ENCODE measurements at places on chromosomes 16 and 17. TPM values are rescaled to one million over a fixed set of nuclear protein-coding genes. Genes with fewer than 3 reads are reported as not detected.

CCDC154 gene
- total RNA-seq = 1.3 TPM

KCNG4 gene
- total RNA-seq = not detected

SP2 gene
- 18.1 TPM for total RNA-seq

LRRC46 gene
- 0.68 TPM for total RNA-seq

CIBAR2 gene
- total RNA-seq = not detected

CXCL16 gene
- 3.3 TPM for total RNA-seq

RDM1 gene
- 5.6 TPM for total RNA-seq

TEX14 gene
- 0.10 TPM for total RNA-seq

CHST4 gene
- not detected for total RNA-seq

RAP1GAP2 gene
- total RNA-seq = not detected

TELO2 gene
- total RNA-seq = 82.5 TPM

SHCBP1 gene
- total RNA-seq = 41.6 TPM

CMC2 gene
- 126 TPM for total RNA-seq

PROCA1 gene
- 3.9 TPM for total RNA-seq

NSMCE1 gene
- 133 TPM for total RNA-seq

BCL6B gene
- total RNA-seq = 1.0 TPM

DNAAF8 gene
- 0.10 TPM for total RNA-seq

CLEC3A gene
- not detected for total RNA-seq

C16orf92 gene
- not detected for total RNA-seq

SLC38A8 gene
- total RNA-seq = not detected

CIAPIN1 gene
- total RNA-seq = 73.6 TPM

PRSS8 gene
- total RNA-seq = not detected
